ENCODE measurements at places on chromosomes 12 and 14.

- DNase-seq = no peak
These were observed 190.9 kb upstream of the RASSF8 start for GRCh38 chr12:25767606-25768005.

GRCh38 chr14:101853455-101854018 lies 92.0 kb downstream of the PPP2R5C start:
- DNase-seq = no peak

DNA sequence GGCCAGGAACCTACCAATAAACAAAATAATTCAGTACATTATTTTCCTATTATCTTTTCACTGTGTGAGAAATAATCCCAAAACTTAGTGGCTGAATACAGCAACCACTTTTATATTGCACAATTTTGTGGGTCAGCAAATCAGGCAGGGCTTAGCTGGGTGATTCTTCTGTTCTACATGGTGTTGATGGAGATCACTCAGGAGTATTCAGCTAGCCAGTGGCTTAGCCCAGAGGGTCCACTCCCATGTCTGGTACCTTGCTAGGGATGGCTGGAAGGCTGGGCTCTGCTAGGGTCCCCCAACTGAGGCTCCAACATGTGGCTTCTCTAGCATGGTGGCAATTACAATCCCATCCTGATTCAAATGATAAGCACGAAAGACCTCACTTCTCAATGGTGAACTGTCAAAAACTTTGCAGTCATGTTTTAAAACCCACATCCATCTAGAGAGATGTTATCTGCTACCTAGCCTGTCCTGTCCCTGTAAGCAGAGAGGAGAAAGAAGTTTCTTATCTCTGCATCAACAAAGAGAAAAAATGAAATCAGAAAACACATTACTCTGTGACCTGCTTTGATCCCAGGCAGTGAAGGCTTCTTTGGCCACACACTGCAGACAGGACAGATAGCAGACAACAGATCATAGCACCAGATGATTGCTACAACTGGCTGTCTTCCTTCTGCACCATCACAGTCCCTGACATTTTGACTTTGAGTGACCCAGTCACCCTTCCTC lies 51.0 kb upstream of the MYL2 start:
- DNase-seq = no peak

DNA sequence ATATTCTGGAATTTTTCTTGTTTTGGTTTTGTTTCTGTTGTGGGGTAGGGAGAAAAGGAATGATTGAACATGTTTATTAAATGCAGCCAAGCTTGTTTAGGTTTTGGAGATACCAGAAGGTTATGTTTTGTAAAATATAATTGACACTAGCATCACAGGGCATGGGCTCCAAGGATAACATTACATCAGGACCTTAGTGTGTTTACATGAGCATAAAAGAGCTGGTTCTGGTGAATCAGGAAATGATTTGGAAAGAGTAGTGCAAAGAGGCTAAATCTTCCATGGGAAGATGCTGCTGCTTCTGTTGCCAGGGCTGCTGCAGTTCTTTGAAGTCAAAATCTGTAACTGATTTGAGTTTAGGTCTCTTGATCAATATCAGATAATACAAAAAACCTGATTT lies 118.7 kb downstream of the ETNK1 start:
- DNase-seq = no peak

DNA sequence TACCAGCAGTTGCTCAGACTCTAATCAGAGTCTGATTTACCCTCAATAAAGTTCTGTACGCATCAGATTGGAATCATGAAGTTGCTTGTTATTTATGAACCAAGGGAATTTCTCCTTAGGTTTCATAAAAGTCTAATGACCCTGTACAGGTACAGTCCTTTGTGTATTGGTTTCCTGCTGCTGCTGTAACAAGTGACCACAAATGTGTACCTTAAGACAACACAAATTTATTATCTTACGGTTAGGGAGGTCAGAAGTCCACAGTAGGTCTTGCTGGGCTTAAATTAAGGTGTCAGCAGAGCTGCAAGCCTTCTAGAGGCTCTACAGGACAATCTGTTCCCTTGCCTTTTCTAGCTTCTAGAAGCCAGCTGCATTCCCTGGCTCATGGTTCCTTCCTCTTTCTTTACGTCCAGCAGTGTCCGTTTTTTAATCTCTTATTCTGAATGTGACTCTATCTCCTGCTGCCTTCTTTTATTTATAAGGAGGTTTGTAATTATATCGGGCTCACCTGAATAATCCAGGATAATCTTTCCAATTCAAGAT lies 6.7 kb upstream of the DERA start:
- DNase-seq = no peak

DNA sequence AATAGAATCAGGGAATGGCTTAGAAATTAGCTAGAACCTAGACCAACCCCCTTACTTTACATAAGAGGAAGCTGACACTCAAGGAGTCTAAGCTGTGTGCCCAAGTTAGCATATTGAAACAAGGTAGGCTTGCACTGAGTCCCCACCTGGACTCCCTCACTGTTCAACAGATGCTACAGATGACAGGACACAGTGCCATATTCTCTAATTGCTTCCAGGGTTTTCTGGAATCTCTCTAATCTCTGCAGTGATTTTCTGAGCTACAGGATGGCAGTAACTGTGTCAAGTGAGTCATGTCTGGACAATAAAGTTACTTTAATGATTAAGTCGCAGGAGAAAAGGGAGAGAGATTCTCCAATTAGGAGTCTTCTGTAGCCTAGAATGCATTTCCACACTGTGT lies 35.8 kb downstream of the AKAP6 start:
- no peak for DNase-seq

- DNase-seq = no peak
These were observed 2.7 kb upstream of the FAM222A start for GRCh38 chr12:109710747-109711595.

DNA sequence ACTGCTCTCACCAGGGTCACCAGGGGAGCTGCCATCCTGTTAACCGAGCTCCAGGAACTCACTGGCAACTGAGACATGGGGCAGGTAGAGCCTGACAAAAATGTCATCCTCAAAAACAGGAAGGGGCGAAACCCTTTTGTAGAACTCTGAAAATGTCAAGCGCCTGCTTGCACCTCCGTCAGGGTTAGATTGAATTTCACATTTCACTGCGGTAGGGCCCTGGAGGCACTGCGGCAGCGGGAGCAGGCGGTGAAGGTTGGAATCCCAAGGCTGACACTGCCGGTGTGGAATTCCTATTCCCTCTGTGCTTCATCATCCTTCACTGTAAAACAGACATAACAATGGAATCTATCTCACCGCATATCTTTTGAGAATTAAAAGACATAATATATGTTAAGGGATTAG lies 142.8 kb upstream of the TMCC3 start:
- DNase-seq = no peak

- no peak for DNase-seq
These were observed 2.5 kb downstream of the TEAD4 start for GRCh38 chr12:2961705-2962104.

- no peak for DNase-seq
These were observed 119.0 kb downstream of the ESR2 start for GRCh38 chr14:64174922-64175782.

DNA sequence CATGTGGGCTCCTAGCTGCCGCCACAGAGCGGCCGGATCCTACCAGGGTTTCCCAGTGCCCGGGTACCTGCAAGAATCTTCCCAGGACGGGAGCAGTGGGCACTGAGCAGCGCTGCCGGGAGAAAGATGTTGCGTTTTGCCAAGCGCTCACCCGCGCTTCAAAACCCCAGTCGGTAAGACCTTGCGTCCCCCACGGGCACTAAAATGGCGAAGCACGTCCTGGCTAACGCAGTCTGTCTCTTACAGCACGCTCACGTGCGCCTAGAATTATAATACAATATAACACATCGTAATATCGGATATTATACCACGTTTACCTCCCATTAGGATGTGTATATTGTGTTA lies 35.1 kb upstream of the TBX5 start:
- no peak for DNase-seq

DNA sequence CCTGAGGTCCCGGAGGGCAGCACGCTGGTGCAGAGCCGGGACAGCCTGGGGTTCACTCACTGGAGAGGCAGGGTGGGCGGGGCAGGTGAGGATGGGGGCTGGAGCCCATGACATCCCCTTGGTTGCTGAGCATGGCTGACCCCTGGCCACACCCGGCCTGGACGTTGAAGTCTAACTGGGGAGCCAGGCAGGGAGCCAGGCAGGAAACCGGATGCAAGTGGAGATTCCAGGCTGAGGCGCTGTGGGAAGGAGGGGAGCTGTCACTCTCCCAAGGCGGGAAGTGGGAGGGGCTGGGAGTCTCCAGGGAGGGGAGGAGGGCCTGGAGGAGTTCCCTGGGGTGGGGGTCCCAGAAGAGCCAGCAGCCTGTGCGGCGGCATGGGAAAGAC lies 7.7 kb upstream of the INF2 start:
- DNase-seq = no peak

- DNase-seq = no peak
These were observed 110.9 kb upstream of the PLXNC1 start for GRCh38 chr12:94037444-94037843.

- DNase-seq = no peak
These were observed 61.6 kb upstream of the ZFP36L1 start for GRCh38 chr14:68854421-68854820.

DNA sequence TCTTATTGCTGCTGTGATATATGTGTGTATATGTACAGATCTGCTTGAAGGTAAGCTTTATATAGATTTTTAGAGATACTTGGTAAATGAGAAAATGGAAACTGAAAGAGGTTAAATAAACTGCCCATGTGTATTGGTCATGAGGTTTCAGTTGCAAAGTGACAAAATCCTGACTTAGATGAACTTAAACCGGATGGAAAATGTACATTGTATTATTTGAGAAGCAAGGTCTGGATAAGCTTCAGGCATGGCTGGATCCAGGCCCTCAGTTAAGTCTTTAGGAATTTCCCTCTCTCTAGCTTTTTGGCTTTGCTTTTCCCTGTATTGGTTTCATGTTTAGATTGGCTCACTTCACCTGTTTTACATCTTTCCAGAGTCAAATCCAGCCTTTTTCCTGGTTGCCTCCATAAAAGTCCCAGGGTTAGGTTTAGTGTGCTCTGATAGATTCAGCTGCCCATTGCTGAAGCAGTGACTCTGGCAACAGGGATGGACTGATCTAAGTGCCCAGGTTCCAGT lies 21.0 kb upstream of the MAP1LC3B2 start:
- no peak for DNase-seq

DNA sequence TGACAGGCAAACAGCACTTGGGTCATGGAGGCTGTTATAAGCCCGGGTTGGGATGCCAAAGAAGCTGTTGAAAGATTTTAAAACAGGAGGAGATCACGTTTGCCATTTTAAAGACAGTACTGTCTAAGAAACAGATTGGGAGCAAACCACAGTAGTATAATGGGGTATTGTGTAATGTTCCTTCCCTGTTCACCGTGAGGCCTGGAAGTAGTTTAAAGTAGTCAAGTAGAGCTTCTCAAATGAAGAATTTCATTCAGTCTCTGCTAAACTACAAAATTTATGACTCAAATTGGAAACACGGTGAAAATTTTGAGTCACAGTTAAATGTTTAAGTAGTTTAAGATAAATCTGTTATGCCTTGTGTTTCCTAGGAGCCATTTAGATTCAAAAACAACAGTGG lies 35.8 kb downstream of the ATP2A2 start:
- no peak for DNase-seq

DNA sequence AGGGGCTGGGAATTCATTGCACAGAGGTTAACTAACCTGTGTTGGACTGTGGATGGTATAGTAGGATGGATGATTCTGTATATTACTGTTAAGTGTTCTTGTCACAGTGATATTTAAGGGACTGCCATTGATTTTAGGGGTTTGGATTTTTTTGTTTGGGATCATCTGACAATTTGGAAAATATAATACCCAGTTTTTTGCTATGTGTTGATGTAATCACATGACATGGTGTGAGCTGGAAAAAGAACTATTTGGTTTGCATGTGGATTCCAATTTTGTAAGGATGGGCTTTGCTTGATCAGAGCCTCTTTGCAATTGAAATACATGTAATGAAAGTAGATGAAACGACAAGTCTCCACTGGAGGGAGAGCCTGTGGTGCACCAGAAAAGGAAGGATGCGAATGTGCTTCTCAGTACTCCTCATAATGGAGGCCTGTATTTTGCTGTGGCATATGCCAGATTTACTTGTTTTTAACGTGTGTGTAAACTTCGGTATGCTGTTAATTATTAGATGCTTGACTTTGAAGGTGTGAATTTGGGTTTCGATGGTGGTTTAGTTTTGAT lies 2.7 kb downstream of the DYRK2 start:
- no peak for DNase-seq

GRCh38 chr12:41466300-41466699 lies 278.2 kb downstream of the PDZRN4 start:
- no peak for DNase-seq

GRCh38 chr12:9792961-9793617 lies 32.4 kb upstream of the CD69 start:
- no peak for DNase-seq
